ENCODE measurements at places on chromosomes 3 and 15.

DNA sequence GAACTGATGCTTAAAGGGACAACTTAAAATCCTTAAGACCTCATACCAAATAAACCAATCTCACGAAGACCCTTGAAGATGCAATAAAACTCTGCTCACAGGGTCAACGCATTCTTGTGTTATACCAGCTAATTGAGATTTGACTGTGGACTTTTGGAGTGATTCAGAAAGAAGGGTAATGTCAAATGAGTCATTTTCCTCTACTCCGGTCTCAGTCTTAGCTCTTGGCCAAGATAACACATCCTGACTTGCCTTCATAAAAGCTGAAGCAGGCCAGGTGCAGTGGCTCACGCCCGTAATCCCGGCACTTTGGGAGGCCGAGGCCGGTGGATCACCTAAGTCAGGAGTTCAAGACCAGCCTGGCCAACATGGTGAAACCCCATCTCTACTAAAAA is 3.8 kb downstream of the PKM start:
- DNase-seq: no peak

- no peak for DNase-seq
Observed at GRCh38 chr3:138775254-138775595, 59.5 kb downstream of the PIK3CB start.

- no peak for DNase-seq
Observed at GRCh38 chr3:175411405-175411804, 552.3 kb downstream of the NAALADL2 start.

- no peak for DNase-seq
Observed at GRCh38 chr3:136937851-136938250, 19.9 kb upstream of the IL20RB start.

DNA sequence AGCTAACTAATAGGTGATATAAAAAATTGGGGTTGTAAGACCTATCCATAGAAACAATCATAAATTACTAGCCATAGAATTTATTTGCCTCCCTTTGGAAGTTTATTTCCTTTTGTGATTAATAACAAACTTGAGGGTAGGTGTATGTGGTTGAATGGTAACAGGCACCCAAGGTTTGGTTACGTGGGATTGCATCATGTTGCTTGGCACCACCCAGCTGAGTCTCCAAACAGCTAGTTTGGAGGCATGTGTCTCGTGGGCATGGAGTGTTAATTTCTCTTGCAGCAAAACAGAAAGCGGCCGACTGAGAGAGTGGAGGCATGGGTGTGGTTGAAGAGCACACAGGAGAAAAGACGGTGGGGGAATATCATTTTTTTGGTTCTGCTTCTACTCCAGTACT is 441.4 kb downstream of the CNTN4 start:
- DNase-seq: no peak

GRCh38 chr15:25664761-25665160 is 198.4 kb downstream of the ATP10A start:
- no peak for DNase-seq

DNA sequence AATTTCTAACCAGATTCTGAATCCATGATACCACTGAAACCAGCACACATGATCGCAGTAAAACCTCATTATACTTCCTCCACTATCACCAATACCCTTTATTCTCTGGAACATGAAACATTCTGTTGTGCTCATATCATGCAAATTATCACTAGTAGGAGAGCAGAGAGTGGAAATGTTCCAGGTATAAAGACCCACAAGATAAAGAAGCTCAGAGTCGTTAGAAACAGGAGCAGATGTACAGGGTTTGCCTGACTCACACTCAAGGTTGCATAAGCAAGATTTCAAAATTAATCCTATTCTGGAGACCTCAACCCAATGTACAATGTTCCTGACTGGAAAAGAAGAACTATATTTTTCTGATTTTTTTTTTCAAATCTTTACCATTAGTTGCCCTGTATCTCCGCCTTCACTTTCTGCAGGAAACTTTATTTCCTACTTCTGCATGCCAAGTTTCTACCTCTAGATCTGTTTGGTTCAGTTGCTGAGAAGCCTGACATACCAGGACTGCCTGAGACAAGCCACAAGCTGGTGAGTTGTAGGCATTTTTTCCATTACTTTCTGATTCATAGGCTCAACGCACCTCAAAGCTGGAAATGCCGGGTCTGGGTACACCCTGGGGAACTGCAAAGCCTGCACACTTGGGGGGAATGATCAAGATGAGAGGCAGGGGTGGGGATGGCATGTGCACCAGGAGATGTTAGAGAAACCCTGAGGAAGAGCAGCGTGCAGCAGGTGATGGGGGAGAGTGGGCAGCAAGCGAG is at the start of gene CCR2:
Gene CCR2 (plus strand): TSS at position 465 of the 764 bp plus-strand sequence. CDS start 3,417 bp downstream, outside the sequence.
- no peak for DNase-seq

DNA sequence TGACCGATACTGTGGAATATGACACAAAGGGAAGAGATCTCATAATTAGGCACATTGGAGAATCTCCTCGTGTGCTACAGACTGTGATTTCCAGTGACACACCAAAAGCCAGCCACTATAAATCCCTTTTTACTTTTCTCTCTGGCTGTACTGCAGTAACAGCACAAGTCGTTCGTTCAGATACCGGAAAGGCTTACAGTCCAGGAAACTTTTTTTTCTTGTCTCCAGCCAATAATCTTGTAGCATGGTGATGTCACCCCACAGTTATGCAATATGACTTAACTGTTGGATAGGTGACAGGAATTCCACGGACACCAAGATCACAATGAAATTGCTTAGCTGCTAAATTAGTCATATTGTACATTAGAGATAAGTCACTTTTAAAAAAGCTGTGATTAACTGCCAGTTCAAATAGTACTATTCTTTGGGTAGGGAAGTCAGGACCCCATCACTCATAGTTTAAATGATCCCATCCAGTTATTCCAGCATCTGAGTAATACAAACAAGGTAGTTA is 36.3 kb upstream of the TSC22D2 start:
- no peak for DNase-seq

GRCh38 chr3:141266797-141267555 is 35.4 kb downstream of the PXYLP1 start:
- DNase-seq: peak; percentile 68

DNA sequence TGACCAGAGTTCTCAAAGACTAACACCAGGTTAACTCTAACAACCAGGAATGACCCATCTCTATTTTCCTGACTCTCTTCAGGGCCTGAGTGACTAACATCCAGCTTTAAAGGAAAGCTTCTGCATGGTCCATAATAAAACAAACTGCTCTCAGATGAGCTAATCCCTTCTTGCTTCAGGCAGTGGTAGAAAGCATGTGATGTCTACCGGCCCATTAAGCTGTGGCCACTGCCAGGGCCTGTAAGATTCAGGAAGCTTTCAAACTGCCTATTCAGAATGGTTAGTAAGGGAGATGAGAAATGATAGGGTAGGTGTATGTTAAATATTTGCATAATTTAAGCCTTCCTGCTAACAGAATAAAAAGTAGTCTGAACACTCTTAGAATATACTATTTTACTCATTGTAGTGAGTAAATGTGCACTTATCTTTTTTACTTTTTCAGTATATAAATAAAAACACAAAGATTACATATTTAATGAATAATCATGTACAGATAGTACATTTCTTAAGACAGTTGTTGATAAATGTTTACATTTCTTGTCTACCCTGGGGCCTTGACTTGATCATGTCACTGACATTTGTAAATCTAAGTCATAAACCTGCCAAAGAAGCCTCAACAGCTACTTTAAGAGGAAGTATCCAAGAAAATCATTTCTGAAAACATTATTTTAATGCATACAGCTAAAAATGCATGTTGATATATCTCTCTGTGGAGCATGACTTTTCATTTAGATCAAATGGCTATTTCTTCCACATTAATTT is 222.0 kb downstream of the MCTP2 start:
- DNase-seq: no peak

DNA sequence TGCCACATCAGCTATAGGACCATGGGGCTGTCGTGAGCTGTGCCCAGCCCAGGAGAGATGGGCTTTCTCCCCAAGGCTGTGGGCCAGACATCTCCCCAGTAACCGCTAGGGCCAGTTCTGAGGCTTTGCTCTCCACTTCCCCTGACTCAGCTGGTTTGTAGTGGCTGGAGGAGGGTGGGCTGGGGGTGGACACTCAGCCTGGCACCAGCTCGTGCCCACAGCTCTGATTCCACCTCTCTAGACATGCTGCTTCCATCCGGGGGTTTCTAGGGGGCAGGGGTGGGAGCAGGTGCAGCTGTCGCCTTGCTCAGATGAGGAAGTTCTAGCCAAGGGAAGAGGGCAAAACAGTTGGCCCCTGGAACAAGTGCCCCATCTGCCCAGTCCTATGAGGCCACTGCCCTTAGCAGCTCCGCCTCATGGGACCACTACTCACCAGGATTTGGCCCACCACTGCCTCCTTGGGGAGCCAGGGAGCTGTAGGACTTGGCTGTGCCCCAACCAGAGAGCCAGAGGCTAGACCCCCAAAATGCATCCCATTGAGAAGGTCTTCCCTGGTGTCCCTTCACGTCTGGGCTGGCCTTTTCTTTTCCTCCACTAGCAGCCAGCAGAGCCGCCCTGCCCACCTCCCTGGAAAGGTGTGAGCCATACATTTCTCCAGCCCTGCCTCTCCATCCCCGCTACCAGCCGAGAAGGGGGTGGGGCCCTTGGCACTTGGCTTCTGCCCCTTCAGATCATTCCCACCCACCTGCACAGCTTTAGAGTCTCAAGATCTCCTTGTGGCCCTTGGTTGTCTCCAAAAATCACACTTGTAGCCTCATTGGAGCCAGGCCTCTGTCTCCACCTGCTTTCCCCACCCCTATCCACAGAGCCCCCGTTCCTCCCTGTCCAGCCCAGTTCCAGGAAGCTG is 9.9 kb downstream of the GLYCTK start:
- no peak for DNase-seq
